SK-MEL-5 (cell line): ENCODE measurements at places on chromosomes 4 and X. TPM values are rescaled to one million over a fixed set of nuclear protein-coding genes. Genes with fewer than 3 reads are reported as not detected.

Gene STATH
- total RNA-seq: 1.1 and 1.6 TPM in 2 replicates

Gene CORIN
- total RNA-seq: 0.03 TPM in 1 of 2 replicates, not detected in the other

Gene PRRG1
- 15.2 and 17.6 TPM in 2 replicates for total RNA-seq

Gene CYBB
- total RNA-seq: 0.11 TPM in 2 replicates

Gene SGMS2
- total RNA-seq: 2.8 and 3.0 TPM in 2 replicates

Gene FAM53A
- total RNA-seq: 1.7 and 2.1 TPM in 2 replicates

Gene SPARCL1
- 0.11 TPM in 1 of 2 replicates, not detected in the other for total RNA-seq

Gene P2RY4
- not detected in 2 replicates for total RNA-seq

Gene SLC30A9
- total RNA-seq: 52.3 and 63.5 TPM in 2 replicates

Gene CNGA1
- 0.05 and 0.35 TPM in 2 replicates for total RNA-seq

Gene GATA1
- total RNA-seq: not detected in 2 replicates

Gene RAB33A
- 0.18 TPM in 1 of 2 replicates, not detected in the other for total RNA-seq

Gene BST1
- total RNA-seq: 0.08 TPM in 1 of 2 replicates, not detected in the other

Gene SLITRK2
- total RNA-seq: 0.69 and 1.1 TPM in 2 replicates

Gene XIAP
- 38.3 and 40.3 TPM in 2 replicates for total RNA-seq

Gene PNMA6E
- total RNA-seq: not detected in 2 replicates

Gene TENM3
- total RNA-seq: 38.1 and 47.7 TPM in 2 replicates

Gene NLGN3
- total RNA-seq: 0.05 and 0.24 TPM in 2 replicates

Gene BRS3
- total RNA-seq: not detected in 2 replicates

Gene EREG
- not detected in 2 replicates for total RNA-seq

Gene TRIM61
- not detected in 2 replicates for total RNA-seq

Gene SPP1
- total RNA-seq: 1,280 and 1,422 TPM in 2 replicates

Gene TMEM31
- total RNA-seq: not detected in 2 replicates

Gene GPR34
- not detected in 2 replicates for total RNA-seq

Gene GAGE13
- 195 and 284 TPM in 2 replicates for total RNA-seq

Gene BMX
- 0.32 and 0.40 TPM in 2 replicates for total RNA-seq

Gene NAA11
- 11.0 and 12.1 TPM in 2 replicates for total RNA-seq

Gene SPACA5
- total RNA-seq: not detected in 2 replicates

Gene DCHS2
- total RNA-seq: 0.03 TPM in 1 of 2 replicates, not detected in the other
